Erythroblast (primary cell): ENCODE measurements at places on chromosomes 2 and 18.

DNA sequence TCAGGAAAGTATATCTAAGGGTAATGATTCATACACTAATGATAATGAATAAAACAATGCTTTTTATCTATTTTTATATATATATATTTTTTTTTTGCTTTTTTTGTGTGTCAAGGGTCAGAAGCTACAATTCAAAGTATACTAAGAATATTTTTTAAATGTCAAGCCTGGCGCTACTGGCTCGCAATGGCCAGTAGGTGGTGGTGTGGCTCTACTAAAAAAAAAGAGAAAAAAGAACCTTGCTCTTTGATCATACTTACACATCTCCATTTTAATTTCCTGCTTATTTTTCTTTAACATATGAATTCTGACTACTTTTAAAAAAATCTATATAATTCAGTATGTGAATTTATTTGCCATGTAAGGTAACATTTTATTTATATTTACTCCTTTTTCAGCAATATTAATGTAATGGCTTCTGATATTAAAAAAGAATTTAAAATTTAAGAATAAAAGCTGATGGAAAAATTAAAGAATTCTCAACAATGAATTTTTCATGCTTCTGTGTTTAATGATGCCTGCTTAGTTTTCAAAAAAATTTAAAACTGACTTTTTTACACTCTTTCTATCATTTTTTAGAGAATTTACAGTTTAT is 232.9 kb downstream of the GULP1 start:
- peak; percentile 60 for DNase-seq

DNA sequence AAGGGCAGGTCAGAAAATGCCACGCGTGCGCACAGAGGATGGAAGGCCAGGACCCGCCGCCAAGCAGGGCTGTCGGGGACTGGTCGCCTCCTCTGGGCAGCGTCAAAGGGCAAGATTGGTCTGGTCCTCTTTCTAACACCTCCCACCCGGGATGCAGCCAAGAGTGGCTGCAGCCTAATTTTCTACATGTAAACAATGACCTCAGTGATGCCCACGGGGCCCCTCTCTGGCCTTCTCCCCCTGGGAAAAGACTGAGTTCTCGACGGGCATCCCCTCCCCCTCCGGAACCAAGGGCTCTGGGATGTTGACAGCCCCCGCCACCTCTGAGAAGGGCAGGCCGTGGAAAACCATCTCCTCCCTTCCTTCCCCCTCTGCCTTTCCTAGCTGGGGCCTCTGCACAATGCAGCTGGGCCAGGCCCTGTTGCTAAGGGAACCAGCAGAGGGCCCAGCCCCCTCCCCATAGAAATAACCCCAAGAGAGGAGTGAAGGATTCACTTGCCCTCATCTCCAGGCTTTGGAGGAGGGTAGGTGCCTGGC is 80.0 kb upstream of the ZNF532 start:
- DNase-seq, result no peak

- DNase-seq, result no peak
Measured at GRCh38 chr18:23032030-23032582, 99.0 kb downstream of the RBBP8 start.

GRCh38 chr2:27681841-27682240 is 18.2 kb downstream of the SLC4A1AP start:
- DNase-seq, result no peak

DNA sequence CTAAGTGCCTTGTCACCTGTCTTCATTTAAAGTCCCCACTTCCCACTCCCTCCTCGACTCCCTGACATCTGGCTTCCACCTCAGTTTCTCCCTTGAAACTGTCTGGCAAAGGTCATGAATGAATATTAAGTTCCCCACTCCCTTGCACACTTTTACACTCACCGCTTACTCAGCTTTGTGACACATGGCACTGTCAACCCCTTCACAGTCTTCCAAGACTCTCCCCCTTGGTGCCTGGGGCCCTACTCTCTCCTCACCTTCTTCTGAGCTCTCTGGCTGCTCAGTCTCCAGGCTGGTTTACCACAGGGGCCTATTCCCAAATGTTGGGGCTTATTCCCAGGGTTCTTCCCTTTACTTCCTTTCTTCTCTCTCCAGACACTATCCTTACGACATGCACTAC is 17.9 kb upstream of the PTPN4 start:
- no peak for DNase-seq

GRCh38 chr18:2971741-2972552 is 41.0 kb downstream of the LPIN2 start:
- DNase-seq, result peak; percentile 55

DNA sequence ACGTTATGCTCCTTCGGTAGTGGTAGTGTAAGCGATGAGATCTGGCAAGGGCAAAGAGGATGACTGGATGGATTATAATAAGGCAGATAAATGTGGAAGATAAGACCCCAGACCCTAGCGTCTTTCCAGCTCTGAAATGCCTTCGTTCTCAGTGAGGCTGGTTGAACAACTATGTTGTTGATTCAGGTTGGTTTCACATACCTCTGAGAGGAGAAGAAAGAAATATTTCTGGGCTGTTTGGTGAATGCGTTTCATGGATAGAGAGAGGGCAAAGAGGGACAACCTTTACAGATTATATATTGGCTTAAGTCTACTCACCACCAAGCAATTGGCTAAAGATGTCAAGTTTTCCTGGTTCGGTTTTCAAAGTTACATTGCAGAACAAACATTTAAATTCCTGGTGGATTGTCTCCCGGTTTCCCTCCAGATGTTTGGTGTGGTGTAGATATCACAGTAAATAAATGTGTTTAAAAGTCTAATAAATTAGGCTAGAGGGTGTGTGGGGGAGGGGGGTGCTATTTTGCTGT is 190.1 kb upstream of the GLI2 start:
- no peak for DNase-seq

DNA sequence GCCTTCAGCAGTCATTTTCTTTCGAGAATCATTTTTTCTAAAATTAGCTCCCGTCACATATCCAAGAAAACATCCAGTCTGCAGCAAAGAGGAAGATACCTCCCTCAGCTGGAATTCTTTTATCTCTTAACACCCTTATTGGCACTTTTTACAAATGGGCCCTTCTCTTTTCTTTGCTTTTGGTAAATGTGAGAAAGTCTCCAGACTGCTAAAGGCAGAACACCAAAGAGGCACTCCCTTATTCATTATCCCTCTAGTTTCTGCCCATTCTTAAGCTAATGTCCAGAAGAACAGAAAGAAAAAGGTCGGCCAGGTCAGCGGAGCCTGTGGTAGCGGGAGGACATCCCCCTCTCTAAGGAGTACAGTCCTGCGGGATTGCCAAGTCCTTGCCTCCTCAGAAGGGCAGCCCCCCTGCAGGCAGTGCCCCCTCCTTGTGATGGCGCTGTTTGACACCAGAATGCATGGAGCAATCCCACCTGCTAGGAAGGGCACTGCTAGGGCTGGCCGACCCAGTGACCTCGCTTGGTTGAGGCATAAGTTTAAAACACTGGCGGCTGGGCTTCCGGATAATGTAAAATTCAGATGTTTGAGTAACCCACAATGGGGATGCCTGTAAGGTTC is 34.0 kb downstream of the ST6GAL2 start:
- DNase-seq, result no peak

DNA sequence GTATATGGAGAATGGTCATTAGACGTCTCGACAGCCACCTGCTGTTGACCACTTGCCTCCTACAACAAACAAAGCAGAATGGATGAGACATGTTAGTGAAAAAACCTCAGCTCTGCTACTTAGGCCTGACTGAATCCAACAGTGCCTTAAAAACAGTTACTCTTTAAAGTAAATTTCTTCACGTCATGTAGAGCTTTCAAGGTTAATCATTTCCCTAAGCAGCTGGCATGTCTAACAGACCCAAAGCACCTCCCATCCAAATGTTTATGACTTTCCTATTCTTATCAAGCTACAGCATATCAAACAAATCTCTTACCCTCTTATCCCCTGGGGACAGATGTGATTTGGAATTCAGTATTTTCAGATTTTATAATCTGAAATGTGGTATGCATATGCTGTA is 75.6 kb upstream of the ITGB6 start:
- no peak for DNase-seq

- DNase-seq, result no peak
Measured at GRCh38 chr2:118942031-118942430, at the start of gene MARCO. Gene MARCO (plus strand): TSS chr2:118942194. CDS start chr2:118942301, 107 bp downstream.

DNA sequence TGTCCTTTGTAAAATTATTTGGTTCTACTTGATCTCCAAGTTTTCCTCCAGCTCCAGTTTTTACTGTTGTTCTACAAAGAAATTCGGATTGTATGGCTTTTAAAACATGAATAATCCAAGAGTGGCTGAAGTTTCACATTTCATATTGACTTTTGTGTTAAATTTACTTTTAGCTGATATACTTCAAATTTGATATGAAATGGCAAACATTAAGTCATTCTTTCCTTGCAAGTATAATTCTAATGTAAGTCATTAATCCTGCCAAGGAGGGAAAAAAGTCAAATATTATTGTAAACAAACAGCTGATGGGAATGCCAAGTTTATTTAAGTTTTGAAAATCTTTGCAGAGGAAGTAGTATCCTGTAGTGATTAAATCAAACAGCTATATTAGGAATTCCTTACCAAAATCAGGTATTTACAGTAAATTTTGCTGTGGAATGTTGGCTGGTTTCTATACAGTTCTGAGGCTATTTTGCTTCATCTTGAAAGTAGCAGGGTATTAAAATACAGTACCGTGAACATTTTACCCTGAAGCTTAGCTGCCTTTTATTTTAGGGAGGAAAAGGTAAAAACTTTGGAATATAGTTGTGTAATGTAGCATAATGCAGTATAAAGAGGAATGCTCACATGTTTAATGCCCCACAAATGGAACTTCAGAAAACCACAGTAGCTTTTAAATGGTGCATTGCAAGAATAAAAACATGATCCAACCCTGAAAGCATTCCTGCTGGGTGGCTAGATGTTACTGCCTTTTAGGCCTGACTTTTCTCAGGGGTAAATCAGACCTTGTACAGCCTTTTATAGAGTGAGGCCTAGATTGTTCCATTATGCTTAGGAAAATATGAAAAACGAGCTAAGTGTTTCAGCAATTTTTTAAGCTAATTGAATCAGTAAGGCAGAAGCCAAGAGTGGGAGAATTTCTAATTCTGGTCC is 62.7 kb upstream of the NT5C1B start:
- no peak for DNase-seq

DNA sequence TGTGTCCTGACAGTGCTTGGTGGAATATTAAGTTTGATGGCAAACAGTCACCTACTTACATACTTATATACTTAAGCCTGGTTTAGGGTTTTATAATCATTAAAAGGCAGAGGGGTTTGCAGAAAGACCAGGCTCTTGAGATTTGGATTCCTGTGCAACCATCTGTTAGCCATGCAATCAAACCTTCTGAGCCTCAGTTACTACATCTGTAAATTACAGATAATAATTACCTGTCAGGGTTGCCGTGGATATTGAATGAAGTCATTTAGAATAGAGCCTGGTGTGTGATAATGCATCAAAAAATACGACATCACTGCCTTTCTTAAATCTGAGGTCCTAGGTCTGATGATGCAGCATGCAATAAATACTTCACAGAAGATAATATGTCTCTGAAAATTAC is 152.9 kb downstream of the ARHGAP28 start:
- DNase-seq, result no peak

- no peak for DNase-seq
Measured at GRCh38 chr2:46134531-46135227, 162.5 kb upstream of the EPAS1 start.

DNA sequence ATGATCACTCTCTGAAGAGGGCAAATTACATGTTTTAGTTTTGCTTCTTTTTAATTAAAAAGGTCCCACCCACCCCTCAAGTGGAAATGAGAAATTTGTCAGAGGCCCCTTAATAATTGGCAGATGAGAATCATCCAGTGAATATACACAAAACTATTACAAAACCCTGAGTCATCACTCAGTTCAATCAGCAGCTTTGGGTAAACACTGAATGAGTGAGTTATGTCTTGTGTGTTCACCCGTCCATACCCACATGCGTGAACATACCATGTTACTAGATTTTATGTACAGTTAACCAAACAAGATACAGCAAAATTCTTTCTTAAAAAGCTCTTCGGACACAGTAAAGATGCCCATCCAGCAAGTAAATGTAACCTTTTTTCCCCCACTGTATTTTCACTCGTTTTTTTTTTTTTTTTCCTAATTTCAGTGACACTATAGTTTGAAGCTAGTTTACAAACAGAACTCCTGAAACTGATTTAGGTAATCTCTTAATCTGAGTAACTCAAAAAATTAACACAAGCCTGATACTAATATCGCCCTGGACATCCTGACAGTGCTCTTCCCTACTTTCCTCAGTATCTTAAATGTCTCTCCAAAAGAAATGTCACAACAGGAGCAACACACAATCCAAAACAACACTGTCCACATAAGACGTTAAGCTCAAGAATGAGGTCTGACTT is 1.4 kb downstream of the PSME4 start:
- DNase-seq, result peak; percentile 84

DNA sequence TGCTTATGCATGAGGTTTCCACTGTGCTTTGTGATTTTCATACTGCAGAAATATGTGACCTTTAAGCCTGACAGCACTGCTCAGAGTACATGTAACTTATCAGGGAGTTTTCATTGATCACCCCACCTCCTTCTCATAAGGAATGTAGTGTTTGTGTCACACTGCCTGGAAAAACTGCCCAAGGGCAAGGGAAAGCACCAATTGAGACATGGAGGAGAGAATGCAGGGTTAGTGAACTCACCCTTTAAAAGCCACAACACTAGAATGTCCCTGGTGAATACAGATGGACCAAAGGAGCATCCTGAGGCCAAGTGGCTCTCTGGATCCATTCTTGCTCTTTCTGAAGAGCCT is 147.2 kb upstream of the SPATS2L start:
- no peak for DNase-seq

DNA sequence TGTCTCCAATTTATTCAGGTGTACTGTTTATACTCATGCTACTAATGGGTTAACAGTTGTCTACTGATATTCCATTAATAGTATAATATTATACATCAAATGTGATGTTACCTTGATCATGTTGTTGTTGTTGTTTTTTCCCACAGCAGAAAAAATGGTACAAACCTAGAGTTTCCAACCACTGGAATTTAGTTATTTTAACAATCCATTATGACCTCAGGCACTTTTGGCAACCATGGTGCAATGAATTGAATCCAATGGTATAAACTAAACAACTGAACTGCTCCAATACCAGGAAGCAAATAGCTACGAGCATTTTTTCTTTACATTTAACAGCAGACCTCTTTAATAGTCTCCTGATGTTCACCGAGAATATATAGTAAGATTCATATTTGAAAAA is 31.0 kb upstream of the C2orf66 start:
- no peak for DNase-seq

DNA sequence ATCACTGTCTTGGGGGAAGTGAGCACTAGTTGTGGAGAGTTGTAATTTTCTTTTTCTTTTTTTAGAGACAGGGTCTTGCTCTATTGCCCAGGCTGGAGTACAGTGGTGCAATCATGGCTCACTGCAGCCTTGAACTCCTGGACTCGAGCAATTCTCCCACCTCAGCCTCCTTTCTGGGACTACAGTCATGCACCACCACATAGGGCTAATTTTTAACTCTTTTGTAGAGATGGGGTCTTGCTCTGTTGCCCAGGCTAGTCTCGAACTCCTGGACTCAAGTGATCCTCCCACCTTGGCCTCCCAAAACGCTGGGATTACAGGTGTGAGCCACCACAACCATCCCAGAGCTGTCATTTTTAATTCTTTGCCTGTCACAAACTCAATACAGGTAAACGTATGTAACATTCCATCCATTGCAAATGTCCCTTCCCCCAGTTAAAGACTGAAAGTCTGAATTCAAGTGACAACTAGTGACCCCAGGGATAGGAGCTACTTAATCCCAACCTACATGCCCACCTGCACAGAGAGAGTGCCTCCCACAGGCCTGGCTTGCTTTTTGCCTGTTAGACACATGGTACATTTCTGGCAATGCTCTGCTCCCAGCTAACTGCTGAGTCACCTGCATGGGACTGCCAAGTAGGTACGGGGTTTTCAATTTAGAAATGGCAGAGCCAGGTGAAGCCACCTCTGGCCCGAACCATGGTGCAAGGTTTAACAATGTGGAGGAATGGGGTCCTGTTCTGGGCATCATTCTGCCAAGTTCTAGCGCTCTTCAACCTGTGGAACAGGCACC is 60.6 kb downstream of the CYB5A start:
- no peak for DNase-seq
